ENCODE measurements at places on chromosomes 12 and 14.

DNA sequence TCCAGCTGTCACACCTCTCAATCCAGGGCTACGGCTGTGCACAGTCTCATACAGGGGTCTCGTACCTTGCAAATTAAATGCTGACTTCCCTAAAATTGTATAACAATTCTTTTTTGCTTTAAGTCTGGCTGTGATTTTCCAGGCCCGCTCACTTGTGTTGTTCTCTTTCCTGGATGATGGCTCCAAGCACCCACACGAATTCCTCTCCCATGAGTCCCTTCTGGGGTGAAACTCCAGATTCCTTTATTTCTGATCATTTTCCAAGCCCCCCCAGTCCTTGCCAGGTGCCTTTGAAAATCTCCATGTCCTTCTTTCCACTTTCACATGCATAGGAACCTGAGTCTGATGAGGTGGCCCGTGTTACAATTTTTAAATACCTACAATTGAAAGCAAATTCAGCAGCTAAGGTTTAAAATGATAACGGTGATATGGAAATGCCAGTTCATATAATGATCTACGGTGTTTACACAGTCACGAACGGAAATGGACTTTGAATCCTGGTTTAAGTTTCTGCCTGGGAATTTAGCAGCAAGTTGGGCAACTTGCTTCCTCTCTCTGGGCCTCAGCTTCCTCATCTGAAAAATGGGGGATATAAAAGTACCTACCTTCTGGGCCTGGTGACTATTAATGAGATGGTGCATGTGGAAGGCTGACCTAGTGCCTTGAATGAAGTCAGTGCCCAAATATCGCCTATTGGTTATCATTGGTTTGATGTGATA lies 85.5 kb downstream of the STAB2 start:
- DNase-seq: no peak

- DNase-seq: no peak
Measured at GRCh38 chr14:80862983-80863382, 78.6 kb downstream of the CEP128 start.

- no peak for DNase-seq
Measured at GRCh38 chr12:6428326-6428725, 16.4 kb upstream of the CD27 start.

- DNase-seq: no peak
Measured at GRCh38 chr12:88860851-88861250, 280.6 kb upstream of the KITLG start.

DNA sequence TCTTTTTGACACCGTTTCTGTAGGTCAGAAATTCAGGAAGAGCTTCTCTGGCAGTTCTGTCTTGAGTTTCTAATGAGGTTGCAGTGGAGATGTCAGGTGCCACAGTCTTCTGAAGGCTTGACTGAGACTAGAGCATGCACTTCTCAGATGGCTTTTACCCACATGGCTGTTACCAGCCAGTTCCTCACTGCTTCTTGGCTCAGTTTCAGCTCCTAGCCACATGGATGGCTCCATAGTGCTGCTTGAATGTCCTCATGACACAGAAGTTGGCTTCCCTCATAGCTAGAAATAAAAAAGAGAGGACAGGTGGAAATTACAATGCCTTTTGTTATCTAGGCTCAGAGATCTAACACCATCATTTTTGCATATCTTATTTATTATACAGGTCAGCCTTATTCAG lies 38.1 kb upstream of the SLC2A13 start:
- no peak for DNase-seq

DNA sequence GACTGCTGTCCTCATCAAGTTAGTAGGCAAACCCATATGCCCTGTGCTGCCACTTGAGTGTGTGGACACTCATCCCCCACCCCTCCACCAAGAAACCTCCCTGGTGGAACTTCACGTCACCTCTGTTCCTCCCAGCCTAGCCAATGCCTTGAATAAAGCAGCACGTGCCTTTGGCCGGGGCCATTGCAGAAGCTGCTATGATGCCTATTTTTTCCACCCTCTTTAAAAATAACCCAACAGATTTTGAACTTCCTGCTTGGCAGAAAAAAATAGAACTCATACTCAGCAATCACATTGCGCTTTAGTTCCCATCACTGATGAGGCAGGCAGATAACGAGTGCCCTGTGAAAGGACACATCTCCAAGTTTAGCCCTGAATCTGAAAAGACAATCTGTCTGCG lies 23.1 kb upstream of the PWP1 start:
- no peak for DNase-seq

DNA sequence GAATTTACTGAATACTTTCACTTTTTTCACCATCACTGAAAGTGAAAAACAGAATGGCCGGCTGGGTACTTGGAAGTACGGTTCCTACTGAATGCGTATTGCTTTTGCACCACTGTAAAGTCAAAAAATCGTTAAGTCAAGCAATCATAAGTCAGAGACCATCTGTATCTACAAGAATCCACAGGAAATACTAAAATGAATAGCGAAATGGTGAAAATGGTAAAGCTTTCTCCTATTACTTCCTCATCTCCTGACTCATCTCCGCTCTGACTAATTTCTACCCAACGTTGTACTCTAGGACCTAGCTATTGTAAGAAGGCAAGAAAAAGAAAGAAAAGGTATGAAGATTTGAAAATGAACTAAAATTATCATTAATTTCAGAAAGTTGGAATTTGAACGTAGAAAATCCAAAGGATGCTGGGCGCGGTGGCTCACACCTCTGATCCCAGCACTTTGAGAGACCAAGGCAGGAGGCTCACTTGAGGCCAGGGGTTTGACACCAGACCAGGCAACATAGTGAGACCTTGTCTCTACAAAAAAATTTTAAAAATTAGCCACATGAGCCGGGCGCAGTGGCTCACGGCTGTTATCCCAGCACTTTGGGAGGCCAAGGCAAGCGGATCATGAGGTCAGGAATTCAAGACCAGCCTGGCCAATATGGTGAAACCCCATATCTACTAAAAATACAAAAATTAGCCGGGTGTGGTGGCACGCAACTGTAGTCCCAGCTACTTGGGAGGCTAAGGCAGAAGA lies 5.3 kb upstream of the CDCA4 start:
- no peak for DNase-seq

DNA sequence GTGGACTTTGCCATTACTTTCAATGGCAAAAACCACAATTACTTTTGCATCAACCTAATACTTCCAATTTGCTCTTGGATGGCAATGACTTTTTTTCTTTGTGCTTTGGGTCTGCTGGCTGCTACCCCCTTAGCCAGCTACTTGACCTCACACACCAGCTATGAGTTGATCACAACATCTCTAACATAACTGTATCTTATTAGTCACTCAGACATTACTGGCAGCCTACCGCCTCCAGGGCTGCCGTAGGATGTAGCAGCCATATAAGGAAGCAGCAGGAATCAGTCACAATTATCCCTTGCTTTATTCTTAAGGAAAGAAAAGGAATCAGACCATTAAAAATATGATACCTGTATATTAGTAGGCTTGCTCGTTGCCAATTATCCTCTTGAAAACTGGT lies 260.5 kb downstream of the ADAMTS20 start:
- DNase-seq: no peak

GRCh38 chr12:94793191-94793595 lies 142.8 kb upstream of the TMCC3 start:
- DNase-seq: no peak

- DNase-seq: no peak
Measured at GRCh38 chr14:75338398-75338797, 59.8 kb downstream of the FOS start.
